T-cell (primary cell): ENCODE measurements at places on chromosomes 3 and 15.

DNA sequence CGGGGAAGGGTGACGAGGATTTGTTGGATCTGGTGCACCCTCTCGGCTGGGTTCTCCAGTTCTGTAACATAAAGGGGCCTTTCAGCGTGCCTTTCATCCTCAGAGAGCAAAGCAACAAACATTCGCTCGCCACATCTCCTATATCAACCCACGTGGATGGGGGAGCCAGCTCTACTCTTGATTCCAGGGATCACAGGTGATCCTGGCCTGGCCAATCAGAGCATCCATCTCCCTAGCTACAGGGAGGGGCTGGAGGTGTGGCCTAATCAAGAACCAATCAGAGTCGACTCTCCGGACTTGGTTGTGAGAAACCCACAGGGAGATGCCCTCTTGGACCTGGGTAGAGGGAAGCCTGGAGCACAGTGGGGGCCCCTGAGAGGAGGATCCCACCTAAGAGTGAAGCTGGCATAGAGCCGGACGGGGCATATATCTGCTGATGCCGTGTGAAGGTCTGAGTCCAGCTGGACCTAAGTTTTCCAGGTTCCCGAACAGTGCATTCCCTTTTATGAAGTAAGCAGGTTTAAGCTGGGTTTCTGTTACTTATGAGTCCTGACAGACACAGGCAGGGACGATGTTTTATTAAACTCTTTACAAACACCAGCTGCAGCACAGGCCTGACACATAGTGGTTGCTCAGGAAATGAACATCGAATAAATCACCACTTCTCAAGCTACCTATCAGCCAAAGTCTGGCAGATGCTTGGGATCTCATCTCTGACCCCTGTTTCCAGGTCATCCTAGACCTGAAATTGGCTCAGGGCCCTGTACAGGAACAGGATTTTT lies 50.7 kb upstream of the RAD18 start:
- DNase-seq: no peak

- DNase-seq: no peak
Measured at GRCh38 chr15:74156678-74157411, 16.7 kb upstream of the ISLR start.

- no peak for DNase-seq
Measured at GRCh38 chr3:67601385-67601784, 53.0 kb downstream of the SUCLG2 start.

DNA sequence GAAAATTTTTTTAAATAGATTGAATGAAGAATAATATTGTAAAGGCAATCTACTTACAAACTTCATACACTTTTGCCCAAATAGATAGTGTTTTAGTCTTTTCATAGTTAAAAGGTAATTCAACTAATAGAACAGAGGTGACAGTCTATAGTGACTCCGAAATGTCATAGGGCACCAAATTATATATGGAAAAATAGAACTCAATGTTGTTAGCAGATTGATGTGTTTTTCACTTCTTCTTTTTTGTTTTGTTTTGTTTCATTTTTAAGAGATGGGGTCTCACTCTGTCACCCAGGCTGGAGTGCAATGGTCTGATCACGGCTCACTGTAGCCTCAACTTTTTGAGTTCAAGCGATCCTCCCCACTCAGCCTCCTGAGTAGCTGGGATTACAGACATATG lies 721 bp downstream of the CSTA start:
- no peak for DNase-seq

- DNase-seq: peak; percentile 24
Measured at GRCh38 chr15:90320062-90320884, 31.8 kb upstream of the ZNF774 start.

- DNase-seq: no peak
Measured at GRCh38 chr15:43748376-43748775, 2.1 kb downstream of the PDIA3 start.

GRCh38 chr15:100995471-100996430 lies 76.6 kb downstream of the LRRK1 start:
- no peak for DNase-seq

DNA sequence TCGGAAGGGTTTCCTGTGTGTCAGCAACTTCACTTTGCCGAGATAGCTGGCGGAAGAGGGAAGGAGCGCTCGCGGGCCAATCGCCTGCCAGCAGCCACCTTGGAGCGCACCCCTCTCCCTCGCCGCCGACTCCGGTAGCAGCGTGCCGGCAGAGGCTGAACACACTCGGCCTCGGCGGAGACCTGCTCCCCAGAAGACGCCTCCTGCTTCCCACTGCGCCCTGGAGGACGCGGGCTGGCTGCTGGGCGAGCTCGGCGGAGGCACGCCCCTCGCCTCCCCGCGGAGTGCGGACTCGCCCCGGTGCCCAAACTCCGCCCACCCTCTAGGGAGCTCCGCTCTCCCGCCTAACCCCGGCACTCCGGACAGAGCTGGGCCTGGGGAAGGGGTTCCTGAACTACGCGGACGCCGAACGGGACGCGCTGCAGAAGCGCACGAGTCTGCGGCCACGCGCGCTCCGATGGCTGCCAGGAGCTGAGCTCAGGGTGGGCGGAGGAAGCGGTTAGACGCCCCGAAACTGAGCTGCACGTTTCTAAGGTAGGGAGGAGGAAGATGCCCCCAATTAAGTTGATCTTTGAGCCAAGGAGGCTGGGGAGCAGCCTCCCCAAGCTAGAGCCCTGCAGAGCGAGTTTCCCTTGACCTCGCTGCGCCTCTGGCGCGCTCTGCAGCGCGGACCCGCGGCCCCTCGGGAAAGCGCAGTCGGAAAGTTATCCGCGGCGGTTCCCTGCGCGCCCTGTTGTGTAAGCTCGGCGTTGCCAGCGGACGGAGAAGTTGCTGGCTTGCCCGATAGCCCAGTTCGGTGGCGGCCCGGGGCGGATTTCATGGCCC lies at the start of gene P2RY1:
Gene P2RY1, plus strand, starts transcription at position 356 of the 825 bp plus-strand sequence. CDS start 652 bp downstream, outside the sequence.
- DNase-seq: no peak

GRCh38 chr3:128500556-128500955 lies 7.6 kb upstream of the GATA2 start:
- DNase-seq: no peak

GRCh38 chr3:33377931-33378330 lies 62.3 kb downstream of the UBP1 start:
- no peak for DNase-seq

DNA sequence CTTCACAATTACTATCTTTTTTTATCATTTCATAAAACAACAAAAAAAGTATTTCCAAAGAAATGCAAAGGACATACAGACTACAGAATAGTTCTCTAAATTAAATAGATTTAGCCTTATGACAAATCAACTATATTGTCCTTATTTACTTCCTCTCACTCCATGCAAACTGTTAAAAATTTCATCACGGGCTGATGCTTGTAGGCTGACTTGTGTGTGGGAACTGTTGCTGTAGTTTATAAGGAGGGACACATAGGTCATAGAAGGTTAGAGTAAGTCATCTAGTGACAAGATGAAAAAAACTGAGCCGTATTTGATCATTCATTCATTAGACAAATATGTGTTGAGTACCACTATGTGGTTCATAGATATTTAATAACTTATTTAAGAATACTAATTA lies 232.5 kb upstream of the TBL1XR1 start:
- no peak for DNase-seq

DNA sequence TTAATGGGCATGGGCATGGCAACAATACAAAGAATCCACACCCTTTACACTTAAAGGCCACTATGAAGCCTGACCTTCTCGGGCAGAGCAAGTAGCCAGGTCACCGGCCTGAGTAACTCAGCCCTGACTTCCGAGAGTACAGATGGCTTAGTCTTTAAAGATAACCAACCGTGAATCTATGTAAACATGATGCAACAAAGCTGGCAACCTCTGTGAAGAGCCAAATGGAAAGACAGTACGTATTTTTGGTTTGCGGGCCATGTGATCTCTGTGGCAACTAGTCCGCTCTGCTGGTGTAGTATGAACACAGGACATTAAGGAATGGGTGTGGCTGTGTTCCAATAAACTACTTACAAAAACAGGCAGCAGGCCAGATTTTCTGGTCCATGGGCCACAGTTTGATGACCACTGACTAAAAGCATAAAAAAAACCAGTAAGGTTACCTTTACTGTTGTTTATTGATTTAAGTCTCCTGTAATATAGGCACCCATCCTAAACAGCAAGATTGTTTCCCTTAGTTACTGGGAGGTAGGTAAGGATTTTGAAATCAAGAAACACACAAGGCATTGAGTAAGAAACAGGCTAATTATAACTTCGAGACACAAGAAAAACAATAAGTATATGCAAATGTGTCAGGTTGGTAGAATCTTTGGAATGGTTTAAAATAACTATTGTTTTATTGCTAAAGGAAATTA lies 14.5 kb downstream of the RIOX2 start:
- DNase-seq: no peak

DNA sequence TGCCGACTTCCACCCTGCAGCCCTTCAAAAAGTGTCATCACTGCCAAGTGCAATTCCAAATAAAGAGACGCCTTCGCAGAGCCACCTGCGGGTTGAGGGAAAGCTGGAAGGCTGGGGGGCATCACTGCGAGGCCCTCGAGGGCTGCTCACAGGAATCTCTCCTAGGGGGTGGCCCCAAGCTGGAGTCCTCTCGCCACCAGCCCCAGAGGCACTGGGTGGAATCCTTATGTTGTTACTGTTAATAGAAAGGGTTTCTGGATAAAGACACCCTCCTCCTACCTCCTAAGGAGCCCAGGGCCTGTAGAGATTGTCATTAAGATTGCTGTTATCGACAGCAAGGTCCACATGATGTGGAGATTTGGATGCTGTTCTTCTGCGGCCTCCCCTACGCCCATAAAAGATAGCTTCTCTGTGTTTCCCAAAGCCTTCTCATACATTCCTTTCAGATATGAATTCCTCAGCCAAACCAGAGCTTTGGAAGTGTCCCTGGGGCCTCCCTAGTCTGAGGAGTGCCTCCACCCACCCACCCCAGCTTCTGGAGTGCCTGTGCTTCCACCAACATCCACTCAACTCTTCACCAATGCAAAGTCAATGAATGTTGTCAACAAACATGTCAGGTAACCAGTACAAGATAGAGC lies 512.7 kb downstream of the SHQ1 start:
- no peak for DNase-seq

GRCh38 chr3:155815030-155815545 lies 9.0 kb upstream of the C3orf33 start:
- no peak for DNase-seq

- no peak for DNase-seq
Measured at GRCh38 chr3:157166561-157166960, 6.6 kb upstream of the CCNL1 start.

DNA sequence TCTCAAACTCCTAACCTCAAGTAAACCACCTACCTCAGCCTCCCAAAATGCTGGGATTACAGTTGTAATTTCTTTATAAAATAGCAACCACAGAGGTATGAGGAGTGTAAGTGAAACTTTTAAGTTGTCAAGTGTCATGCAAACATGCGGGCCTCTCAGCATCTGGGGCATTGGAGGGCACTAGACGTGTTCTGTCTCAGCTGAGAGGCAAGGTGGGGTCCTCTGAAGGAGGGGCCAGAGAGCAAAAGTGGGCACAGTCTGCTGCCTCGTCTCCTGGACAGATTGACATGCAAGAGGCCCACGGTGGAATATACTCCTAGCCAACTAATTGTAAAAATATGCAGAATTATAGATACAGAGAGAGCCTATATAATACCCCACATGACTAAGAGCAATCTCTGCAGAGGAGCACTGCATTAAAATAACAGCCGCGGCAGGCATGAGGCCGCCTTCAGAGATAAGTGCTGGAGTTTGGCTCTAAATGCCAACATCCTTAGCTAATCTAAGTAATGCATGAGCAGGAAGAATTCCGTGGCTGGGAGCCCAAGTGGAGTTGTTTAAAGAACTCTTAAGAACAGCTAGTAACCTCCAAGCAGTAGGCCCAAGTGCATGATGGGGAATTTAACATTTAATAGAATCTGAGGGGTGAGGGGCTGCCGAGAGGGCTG lies 87.8 kb upstream of the RNU6-1 start:
- DNase-seq: no peak

GRCh38 chr3:184765047-184765729 lies 46.8 kb upstream of the VPS8 start:
- no peak for DNase-seq

DNA sequence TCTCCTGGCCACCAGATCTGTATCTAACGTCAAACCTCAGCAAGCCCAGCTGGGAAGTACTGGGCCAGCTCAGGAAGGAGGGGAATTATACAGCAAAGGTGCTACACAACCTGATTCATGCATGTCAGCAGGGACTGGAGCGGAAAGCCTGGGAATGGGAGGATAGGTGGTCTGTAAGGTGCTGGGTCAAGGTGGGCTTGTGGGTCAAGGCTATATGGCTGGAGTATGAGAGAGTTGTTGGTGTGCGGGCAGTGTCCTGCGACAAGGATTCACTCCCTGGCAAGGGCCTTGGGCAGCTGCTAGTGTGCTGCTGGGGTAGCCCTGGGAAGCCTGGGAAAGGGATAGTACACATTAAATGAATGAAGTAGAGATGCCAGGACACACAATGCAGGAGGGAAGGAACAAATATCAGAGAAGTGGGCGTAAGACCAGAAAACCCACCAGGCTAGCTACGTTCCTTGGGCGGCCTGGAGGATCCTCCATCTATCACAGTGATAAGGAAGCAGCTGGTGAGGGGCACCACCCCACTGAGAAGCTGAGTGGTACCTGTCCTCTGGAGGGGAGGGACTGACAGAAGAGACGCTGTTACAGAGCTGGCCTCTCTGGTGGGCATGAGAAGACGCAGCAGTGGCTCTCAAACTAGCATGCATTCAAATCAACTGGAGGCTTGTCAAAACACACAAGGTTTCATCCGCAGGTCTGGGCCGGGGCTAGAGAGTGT lies 8.5 kb upstream of the SYNM start:
- DNase-seq: no peak

- no peak for DNase-seq
Measured at GRCh38 chr3:57893156-57893555, 115.1 kb upstream of the FLNB start.

- DNase-seq: no peak
Measured at GRCh38 chr15:100802421-100803170, 77.0 kb upstream of the ALDH1A3 start.

DNA sequence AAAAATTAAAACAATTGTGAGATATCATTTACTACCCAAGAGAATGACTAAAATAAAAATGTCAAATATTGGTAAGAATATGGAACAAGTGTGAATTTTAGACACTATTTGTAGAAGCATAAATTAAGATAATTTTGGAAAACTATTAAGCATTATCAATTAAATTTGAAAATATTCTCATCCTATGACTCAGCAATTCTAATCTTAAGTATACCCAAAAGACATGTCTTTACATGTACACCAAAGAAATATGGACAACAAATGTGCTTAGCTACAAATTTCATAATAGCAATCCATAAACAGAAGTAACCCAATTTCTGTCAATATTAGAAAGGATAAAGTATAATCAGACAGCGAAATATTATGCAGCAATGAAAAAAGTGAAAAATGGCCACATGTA lies 1032.2 kb upstream of the SEMA6D start:
- DNase-seq: no peak
